ENCODE measurements at places on chromosomes 13 and 19.
A peak's percentile ranks its signal among the peaks of the same experiment; 100 is the strongest.

DNA sequence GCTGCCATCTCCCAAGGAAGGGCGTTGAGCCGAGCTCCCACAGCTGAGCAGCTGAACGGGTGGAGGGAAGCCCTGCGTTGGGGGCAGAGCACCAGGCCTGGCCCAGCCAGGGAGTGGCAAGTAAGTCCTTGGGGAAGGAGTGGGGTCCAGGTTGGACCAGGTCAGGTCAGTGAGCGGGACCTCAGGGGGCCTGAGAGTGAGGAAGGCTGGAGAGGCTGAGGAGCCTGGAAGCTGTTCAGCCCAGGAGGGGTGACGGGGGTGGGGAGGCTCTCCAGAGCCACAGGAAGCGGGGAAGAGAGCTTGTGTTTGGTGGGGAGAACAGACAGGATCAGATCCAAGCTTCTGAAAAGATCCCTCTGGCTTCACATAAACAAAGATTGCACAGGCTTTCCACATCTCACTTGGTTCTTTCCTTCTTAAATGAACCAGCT lies 55.4 kb upstream of the ATP12A start:
- no peak for DNase-seq

- DNase-seq = no peak
Measured at GRCh38 chr13:107715496-107715895, 499.8 kb downstream of the LIG4 start.

GRCh38 chr19:40217027-40217810 lies 965 bp downstream of the TTC9B start:
- DNase-seq = no peak

DNA sequence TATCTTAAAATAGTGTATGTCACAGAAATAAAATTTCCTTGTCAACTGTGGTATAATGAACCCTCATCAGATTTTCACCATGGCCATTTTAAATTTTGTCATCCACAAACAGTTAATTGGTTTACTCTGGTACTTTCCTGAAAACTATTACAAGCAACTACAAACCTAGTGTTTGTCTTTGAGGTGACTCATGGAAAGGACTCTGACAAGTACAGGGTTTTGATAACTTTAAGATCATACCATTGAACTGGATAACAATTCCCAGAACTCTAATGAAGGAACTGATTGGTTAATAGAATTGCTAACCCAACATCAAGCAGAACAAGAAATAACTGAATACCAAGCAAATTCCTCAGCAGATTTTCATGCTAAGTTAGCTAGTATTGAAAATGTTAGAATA lies 237.7 kb upstream of the IPO5 start:
- no peak for DNase-seq

GRCh38 chr19:13823256-13823655 lies 28.0 kb downstream of the ZSWIM4 start:
- DNase-seq = no peak

- DNase-seq = no peak
Measured at GRCh38 chr13:26934096-26934495, 173.5 kb upstream of the GPR12 start.

DNA sequence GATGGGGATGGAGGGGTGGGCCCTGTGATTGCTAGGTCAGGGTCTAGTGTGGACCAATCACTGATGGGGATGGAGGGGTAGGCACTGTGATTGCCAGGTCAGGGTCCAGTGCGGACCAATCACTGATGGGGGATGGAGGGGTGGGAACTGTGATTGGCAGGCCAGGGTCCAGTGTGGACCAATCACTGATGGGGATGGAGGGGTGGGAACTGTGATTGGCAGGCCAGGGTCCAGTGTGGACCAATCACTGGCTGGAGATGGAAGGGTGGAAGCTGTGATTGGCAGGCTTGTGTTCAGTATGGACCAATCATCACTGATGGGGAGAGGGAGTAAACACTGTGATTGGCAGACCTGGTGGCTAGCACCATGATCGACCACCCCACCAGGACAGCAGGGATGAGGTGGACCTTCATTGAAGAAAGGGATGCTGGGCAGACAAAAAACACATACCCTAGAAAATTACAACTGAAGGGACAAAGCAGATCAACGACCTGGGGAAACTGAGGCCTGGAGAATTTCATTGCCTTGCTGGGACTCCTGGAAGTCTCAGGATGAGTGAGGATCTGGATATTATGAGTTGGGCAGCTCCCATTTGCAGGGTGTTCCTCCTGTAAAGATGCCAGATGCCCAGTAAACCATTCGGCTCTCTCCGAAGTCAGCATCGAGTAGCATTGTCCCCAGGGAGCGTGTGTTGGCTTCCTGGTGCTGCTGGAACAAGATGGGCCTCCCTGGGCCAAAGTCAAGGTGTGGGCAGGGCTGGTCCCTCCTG lies 15.5 kb downstream of the TMPRSS9 start:
- DNase-seq = no peak

DNA sequence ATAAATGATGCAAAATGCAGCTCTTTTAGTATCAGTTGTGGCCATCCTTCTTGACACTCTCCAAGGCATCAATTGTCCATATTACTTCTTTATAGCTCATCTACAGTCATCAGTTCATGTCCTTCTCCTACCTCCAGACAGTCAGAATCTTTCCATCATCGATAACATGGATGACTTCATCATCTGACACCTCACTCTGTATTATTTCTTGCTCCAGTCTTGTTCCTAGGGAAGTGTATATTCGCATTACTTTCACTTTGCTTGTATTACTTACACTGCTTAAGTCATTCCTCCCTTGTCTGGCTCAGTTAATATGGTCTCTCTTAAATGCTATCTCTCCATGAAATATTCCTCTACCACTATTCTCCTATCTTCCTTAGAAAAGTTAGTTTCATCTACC lies 999.1 kb upstream of the SLC10A2 start:
- DNase-seq = no peak

DNA sequence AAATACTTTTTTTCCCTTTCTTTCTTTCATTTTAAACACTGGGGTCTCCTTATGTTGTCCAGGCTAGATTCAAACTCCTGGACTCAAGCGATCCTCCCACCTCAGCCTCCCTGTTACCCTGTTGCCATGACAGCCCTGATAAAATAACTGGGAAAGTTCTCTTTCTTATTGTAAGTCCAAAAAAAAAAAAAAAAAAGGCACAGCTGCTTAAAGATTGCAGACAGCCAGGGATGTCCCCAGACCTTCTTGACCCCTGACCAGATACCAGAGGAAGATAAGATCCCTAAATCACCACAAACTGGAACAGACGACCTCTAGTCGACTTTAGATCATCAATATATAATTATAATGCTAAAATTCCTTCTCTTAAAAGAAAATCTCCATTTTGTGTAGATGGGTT lies 1.1 kb upstream of the MVB12A start:
- no peak for DNase-seq

GRCh38 chr19:2529473-2529918 lies 53.6 kb downstream of the GADD45B start:
- DNase-seq = no peak

DNA sequence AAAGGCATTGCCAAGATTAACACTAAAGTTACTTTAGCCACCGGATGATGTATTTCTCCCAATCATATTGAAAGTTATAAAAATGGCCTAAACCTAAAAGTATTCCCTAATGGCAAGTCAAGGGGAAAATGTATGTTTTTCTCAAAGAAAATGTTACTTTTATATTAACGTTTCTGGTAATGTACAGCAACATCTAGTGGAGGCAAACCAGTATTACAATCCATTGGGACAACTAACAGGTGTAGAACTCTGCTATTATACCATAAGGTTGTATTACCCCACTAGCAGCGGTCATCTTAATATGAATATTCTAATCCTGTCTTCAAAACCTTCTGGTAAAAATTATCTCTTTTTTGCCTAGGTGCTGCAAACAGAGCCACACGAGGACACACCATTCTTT lies 69.2 kb downstream of the ZNF100 start:
- no peak for DNase-seq

DNA sequence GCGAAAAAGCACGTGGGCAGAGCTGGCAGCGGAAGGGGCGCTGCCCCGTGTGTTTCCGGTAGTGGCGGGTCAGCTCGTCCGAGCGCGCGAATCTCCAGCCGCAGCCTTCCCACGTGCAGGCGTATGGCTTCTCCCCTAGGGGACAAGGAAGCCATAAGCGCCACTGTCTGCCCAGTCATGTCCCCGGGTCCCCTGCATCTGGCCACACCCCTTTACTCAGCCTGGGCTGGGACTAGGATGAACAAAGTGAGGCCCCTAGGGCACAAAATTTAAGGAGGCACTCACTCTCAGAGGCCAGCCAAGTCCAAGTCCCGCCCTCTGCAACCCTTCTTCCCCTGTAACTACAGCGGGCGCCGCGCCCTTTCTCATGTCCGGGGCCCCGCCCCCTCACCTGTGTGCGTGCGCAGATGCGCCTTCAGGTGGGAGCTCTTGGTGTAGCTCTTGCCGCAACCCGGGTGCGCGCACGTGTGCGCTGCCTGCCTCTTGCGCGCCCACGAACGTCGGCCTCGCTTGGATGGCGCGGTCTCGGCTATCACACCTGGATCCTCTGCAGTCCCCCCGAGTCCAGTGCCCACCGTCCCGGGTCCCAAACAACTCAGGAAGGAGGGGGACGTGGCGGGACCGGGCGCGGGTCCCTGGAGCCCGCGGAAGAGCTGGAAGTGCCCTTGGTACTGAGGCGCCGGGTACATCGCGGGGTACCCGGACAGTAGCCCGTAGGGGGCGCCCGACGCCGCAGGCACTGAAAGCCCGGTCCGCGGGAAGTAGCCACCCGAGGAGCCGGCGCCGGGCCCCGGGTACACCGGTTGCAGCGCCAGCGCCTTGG lies 1.9 kb downstream of the KLF1 start:
- DNase-seq = peak; percentile 79

Data from T follicular helper cell (primary cell).